GDM1 (cell line): ENCODE measurements at places on chromosomes 6 and 20.

DNA sequence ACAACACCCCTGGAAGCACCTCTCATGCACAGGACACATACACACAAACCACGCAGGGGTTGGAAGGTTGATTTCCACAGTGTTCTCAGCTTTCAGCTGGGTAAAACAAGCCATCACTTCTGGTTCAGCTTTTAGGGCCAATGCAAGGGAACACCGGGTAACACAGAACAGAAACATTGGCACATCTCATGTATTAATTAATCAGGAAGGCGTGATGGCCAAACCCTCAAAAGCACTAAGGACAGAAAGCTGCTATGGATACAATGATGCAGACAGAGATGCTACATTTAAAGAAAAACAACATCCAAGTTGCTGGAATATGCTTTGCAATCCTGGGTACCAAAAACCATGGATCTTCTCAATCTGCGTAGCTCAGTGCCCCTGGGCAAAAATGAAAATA lies 104.3 kb upstream of the BEND6 start:
- DNase-seq: no peak

DNA sequence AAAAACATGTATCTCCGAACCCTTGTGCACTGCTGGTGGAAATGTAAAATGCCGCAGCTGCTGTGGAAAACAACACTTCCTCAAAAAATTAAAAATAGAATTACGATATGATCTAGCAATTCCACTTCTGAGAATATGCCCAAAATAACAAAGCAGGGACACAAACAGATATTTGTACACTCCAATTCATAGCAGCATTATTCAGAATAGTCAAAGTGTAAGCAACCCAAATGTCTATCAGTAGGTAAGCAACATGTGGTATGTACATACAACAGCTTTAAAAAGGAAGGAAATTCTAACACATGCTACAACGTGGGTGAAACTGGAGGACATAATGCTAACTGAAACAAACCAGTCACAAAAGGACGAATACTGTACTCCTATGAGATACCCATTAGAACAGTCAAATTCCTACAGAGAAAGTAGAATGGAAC lies 5.7 kb upstream of the RAB5IF start:
- no peak for DNase-seq

DNA sequence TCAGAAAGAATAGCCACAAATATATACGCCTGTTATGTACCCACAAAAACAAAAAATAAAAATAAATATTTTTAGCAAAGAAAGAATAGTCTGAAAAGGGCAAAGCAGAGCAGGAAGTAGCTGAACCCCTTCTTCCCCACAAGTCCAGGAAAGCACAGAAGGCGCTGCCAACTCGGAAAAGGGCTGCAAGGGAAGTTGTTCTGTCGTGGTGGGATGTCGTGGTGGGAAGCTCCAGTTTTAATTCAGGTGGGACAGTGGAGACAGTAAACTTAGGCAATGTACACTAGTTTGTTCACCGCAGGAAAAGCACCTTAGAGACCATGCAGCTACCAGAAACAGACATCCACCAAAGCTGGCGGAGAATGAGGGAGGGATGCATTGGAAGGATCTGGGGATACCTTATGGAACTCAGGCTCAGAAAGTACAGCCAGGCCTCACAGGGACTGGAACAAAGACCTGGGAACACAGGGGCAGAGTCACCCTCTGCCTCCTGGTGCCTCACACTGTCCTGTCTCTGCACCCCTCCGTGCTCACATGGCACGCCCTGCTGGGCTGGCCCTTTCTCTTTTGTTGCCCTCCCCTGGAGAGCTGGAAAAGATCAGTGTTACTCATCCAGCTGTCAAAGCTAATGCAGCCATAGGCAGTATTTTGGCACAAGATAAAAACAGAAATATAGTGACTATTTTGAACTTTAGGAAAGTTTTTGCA lies 3.3 kb upstream of the APMAP start:
- DNase-seq: no peak

GRCh38 chr6:170151804-170152123 lies 139.1 kb downstream of the DLL1 start:
- DNase-seq: no peak

- no peak for DNase-seq
Measured at GRCh38 chr6:4778086-4778485, 1.9 kb downstream of the CDYL start.

DNA sequence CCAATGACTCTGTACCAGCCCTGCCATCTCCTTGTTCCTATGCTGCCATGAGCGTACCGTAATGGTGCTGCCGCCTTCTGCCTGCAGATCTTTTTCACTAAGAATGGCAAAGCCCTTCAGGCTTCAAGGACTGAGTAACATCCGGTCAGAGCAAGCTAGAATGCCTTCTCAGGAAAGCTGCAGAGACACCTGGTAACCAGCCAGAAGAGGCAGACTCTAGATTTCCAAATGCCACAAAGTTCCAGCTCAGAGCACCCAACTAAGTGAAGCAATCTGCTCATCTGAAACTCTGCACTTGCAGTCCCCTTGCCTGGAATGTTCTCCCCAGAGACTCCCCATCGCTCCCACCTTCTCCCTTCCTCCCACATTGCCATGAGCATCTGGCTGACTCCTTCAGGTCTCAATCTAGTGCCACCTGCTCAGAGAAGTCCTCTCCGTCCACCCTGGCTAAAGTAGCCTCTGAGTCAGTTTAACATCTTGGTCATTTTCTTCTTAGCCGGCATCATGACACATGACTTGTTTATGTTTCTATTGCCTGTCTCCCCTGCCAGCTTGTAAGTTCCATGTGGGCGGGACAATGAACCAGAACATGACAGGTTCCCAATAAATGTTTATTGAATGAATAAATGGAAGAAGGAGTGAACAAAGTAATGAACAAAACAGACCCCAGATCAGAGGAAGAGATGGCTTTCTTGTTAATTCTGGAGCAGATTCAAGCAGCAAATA lies 6.9 kb upstream of the OCSTAMP start:
- DNase-seq: no peak

- peak; percentile 52 for DNase-seq
Measured at GRCh38 chr20:45798935-45799642, 7.3 kb downstream of the DNTTIP1 start.

- DNase-seq: no peak
Measured at GRCh38 chr6:107310362-107310761, 149.0 kb downstream of the PDSS2 start.

- DNase-seq: no peak
Measured at GRCh38 chr6:41470331-41471063, 75.7 kb upstream of the FOXP4 start.

DNA sequence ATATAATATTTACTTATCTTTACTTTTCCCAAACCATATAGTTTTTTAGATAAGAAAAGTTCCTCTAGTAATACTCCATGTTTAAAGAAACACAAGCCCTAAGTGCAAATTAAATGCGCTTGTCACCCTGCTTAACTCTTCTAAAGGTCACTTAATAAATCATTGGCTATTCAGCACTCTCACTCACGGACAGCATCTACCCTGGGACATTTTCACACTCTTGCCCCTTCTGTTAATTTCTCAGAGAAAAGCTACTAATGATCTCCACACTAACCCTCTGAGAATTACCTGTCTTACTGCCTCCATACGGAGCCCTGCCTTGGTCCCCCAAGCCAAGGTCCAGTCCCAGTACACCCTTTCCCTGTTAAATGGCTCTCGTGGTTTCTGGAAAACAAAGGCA lies 102.2 kb downstream of the NRN1 start:
- DNase-seq: no peak

- no peak for DNase-seq
Measured at GRCh38 chr20:38893056-38893564, 33.1 kb upstream of the FAM83D start.

DNA sequence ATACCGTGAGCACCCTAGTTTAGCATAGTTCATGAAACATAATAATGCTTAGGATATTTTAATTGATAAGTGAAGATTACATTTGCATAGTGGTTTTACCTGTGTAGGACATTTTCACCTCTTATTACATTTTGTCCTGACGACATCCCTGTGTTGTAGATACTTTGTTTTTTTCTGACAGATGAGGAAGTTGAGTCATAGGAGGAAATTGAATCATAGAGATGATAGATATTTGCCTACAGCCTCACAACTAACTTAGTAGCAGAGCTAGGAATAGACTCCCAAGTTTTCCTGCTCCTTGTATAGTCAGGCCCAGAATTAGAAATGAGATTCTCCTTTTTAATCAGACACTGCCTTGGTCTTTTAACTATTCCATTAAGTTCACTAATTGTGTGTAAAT lies 100.5 kb upstream of the SUPT3H start:
- no peak for DNase-seq

GRCh38 chr20:34165018-34165619 lies 53.1 kb upstream of the EIF2S2 start:
- no peak for DNase-seq

DNA sequence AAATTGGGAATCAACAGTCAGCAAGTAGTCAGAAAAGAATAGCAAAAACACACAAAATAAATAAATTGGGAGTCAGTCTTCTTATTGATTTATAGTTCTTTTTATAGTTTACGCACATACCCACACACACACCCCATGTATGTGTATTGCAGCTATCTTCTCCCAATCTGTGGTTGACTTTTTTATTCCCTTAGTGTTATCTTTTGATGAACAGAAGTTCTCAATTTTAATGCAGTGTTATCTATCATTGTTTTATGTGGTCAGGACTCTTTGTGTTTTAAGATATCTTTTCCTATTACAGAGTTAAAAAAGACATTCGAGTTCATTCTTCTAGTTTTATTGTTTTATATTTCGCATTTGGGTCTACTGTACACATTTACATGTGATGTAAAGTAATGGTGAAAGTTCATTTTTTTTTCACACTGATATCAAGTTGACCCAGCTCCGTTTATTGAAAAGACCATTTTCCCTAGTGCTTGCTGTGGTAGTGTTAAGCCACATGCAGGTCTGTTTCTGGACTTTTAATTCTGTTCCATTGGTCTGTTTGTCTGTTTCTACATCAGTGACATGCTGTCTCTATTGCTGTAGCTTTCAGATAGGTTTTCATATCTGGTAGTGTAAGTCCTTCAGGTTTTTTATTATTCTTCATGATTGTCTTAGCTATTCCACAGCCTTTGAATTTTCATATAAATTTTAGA lies 78.4 kb downstream of the ZFAND3 start:
- no peak for DNase-seq

- DNase-seq: no peak
Measured at GRCh38 chr20:59391975-59392374, 91.6 kb downstream of the EDN3 start.

GRCh38 chr6:167442245-167442644 lies 117.4 kb downstream of the TTLL2 start:
- no peak for DNase-seq

DNA sequence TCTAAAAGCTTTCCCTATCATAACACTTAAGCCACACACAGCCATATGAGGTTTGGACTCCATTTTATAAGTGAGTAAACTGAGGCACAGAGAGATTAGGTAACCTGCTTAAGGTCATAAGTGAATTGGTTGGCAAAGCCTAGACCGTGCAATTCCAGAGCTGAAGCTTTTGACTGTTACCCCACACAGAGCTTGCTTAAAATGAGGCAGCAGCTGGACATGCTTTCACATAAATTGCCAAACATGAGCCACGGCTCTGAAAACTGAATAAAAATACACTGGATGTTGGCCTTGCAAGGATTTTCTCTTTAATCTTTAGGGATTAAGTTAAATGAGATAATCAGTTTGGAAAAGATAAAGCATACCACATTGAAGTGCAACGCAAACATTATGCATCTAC lies 2.5 kb downstream of the RIPOR2 start:
- DNase-seq: no peak

DNA sequence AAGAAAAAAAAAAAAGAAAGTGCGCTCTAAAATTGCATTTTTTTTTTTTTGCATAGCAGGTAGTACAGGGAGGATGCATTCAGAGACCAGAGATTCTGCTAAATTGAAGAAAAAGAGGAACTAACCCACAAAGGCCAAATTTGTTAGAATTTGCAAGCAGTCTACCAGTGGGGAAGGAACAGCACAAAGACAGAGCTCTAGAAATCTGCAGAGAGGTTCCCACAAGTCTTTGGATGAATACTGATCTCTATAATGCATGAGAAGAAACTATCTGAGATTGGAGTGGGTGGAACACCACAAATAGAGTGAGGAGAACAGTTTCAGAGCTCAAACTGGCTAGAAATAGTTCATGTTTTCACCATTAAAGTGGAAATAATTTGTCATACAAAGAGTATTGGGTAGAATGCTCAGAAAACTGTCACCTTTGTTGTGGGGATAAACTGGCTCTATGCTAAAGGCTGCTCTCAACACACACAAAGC lies 79.6 kb upstream of the AHI1 start:
- DNase-seq: no peak

DNA sequence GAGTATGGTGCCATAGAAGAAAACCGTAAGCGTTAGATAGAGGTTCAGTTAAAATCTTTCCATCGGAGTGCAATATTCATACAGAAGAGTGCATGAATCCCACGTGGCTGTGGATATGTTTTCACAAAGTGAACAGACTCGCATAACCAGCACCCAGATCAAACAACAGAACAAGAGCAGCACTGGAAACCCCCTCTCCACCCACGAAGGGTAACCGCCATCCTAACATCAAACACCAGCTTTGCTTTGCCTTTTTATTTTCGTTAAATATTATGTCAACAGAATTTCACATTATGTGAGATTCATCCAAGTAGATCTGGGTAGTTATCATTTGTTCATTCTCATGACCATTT lies 4.7 kb downstream of the GTSF1L start:
- no peak for DNase-seq

DNA sequence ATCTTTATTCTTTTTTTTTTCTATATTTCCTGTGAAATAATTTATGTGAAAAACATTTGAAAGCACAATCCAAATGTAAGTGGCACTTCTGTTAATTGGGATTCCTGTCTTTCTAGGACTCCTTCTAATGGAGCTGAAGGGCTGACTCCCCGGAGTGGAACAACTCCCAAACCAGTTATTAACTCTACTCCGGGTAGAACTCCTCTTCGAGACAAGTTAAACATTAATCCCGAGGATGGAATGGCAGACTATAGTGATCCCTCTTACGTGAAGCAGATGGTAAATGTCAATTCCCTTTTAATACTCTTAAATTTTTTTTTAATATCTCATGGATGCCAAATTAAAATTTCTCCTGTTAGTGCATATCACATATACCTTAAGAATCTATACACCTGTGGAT lies 35.0 kb downstream of the CDC5L start:
- no peak for DNase-seq

GRCh38 chr6:43402820-43403219 lies 24.5 kb upstream of the ABCC10 start:
- DNase-seq: no peak

DNA sequence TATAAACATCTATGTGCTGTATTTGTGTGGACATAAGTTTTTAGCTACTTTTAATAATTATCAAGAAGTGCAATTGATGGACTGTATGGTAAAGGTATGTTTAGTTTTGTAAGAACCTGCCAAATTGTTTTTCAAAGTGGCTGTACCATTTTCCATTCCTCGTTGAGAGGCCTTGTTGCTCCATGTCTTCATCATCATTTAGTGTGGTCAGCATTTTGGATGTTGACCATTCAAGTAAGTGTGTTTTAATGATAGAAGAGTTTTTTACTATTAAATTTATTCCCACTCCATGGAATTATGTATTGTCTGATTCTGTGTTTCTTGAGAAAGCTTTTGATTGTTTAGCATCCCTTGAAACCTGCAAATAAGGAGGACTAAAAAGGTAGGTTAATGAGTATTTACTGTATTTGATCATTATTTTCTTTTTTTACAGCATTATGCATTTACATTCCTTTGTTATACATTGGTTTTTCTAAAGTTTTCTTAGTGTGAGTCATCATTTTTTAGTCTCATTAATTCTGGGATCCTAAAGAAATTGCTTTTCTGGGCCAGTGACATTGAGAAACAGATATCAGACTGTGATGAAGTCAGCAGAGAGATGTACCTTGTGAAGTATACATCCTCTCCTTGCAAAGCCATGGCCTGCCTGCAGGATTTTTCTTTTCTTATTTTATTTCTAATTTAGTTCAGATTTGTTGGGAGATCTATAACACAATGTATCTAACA lies 312.8 kb upstream of the PTCHD4 start:
- DNase-seq: no peak
